ENCODE measurements at places on chromosomes 2 and 18.

- DNase-seq = no peak
Measured at GRCh38 chr2:148615381-148615841, 29.1 kb upstream of the EPC2 start.

DNA sequence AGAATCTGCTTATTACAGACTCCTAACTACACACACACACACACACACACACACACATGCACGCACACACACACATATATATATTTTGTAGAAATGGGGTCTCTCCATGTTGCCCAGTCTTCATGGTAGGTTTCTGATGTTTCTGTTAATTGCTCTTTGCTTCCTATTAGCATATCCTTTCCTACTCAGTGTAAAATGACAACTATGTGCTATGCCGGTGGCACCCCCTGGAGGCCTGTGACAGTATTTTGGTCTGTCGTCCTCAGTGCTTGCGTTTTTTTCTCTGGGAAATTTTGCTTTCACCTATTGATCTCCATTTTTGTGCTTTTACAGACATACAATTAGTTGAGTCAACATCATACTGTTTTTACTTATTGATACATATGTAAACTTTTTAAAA is 322.1 kb downstream of the LRRTM1 start:
- DNase-seq = no peak

DNA sequence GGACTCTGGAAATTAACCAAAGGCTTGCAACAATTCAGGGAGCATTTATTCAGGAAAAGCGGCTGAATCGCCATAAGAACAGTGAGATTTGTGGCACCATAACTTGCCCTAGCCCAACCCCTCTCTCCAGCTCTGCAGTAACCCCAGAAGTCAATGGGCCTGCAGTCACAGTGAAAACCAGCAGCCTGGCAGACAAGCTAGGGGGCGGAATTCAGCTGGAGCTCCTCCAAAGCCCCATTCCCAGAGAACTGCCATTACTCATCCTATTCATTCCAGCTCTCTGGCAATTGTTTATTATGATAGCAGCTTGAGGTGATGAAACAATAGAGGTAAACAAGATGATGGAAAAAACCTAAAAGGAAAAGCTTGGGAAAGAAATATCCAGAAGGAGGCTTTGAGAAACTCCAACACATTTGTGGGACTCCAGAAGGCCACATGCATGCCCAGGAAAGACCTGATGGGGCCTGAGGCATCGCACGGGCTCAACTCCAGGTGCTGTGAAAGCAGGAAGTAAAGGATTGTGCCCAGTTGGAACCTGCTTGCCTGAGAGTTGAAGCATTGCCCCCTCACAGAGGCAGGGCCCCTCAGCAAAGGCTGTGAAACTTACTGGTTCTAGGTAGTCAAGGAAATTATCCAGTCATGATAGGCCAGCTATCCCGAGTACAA is 126.7 kb downstream of the TWIST2 start:
- no peak for DNase-seq

- DNase-seq = no peak
Measured at GRCh38 chr18:72612894-72613533, 68.9 kb upstream of the CBLN2 start.

DNA sequence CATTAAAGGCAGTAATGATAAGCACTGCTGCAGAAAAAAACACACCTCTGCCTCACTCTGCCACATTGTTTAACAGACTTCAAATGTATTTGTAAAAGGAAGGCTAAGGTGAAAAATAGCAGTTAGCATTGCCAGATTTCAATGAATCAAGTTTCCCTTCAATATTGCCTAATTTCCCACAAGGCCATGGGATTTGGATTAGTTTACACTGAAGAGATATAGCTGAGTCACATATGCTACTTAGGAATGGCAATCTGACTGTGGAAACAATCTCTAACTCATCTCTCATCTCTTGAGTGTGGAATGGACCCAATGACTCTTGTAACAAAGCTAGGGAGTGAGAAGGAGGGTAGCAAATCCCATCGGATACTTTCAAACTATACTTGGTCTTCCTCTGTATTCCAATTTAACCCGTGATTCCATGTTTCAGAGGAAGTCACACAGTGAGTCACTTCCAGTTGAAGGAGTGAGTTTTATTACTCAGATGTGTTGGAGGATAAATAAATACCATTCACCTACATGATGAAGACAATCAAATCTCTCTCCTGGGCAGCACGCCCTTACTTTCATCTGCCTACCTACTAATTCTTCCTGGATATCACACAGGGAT is 5.1 kb downstream of the B4GALT6 start:
- DNase-seq = no peak

DNA sequence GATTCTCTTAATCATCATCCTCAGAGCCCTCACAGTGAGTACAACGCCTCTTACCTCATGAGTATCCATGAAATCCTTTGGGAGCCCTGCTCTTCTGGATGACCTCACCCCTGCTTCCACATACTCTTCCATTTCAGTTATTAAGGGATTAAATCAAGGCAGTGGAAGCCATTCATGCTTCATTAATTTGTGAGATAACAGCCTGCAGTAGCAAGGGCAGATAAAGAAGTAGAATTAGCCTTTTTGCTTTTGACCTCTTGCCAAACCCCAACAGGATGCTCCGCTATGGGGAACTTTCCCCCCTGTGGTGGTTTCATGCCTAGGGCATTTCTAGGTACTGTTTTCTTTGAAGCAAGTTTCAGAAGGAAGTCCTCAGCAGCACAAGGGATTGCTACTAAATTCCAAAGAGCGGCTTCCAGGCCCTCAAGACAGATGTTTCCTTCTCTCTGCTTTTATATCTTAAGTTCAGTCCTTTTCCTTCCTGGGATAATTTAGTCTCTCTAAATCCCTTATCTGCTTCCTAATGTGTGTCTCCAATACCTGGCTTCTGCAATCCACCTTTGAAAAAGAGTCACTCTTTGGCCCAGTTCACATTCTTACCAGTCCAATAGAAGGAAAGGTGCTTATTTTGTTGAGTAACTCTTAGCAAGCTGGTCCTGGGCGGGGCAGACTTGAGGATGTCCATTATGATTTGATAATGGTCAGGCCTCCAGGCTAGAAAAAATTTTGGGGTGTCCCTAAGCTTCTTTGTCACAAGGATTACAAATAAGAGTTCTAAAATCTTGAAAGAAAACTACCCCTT is 76.9 kb downstream of the MYO1B start:
- peak; percentile 35 for DNase-seq

DNA sequence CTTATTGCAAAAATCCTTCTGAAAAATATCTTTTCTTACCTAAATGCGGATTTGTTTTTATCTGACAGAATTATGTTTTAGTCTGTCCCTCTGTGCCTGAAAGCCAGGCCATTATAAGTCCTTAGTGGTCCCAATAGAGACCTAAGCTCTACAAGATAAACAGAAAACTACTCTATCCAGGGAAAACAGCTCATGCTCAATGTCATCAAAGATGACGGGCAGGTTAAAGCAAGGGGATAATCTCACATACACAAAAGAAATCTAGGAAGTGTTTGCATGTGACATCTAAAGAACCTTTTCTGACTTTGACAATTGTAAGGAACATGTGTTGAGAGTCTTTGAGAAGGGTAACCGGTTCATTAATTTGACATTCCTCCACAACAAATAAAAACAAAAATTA is 741.1 kb upstream of the ID2 start:
- DNase-seq = no peak

DNA sequence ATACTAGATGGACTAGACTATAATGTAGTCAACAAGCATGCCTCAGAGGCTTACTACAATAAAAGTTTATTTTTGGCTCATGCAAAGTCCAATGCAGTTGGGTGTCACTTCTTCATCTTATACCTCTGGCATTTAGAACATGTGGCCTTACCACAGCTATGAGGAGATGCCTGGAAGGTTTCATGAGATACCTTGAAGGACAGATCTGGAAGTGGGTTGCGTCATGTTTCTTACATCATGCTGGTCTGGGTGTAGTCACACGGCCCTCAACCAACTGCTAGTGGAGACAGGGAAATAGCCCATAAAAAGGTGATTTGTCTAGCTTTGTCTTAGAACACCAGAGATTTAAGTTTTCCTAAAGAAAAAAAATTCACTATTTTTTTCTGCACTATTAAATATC is 91.7 kb upstream of the MMADHC start:
- no peak for DNase-seq

DNA sequence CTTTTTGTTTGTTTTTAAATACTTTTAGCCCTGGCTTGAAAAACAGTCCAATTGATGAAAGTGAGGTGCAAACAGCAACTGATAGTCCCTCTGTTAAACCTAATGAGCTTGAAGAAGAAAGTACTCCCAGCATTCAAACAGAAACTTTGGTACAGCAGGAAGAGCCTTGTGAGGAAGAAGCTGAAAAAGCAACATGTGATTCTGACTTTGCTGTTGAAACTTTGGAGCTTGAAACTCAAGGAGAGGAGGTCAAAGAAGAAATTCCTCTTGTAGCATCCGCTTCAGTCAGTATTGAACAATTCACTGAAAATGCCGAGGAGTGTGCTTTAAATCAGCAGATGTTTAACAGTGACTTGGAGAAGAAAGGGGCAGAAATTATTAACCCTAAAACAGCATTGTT is 30.6 kb upstream of the DYSF start:
- no peak for DNase-seq

- no peak for DNase-seq
Measured at GRCh38 chr2:236861944-236862343, 223.7 kb upstream of the COPS8 start.

DNA sequence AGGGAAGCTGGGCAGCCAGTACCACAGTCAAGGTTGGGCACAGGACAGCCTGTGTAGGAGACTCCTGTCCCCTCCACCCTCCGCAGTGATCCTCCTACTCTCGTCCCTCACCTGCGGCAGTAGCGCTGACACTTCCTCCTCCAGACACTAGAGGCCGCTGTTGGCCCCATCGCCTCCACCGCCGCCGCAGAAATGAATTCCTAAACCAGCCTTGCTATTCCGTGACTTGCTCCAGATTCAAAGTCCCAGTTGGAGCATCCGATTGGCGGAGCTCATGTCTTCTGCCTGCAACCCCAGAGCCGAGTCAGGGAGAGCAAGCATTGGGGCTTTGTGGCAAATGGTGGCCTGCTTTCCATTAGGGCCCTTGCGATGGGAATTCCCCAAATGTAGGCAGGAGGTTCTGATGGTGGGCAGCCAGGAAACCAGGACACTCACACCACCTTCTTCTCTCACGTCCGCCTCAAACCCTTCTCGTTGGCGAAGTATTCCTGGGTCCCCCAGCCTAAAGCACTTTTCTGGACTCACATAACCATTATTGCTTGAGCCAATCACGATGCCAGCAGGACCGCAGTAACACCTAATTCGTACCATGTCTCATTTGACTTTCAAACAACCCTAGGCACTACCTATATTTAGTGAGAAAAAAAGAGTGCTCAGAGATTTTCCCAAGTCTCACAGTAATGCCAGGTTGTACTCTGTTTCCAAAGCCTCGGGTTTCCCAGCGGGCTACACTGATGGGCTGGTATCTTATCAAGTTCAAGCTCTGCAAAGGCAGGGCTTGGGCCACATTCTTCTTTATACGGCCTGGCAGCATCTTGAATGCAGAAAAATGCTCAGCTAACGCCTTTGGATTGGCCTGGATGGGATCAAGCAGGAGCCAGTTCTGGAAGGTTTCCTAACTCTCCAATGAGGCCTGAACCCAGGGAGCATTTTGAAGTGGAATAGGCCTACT is 1.2 kb upstream of the DNAJB2 start:
- DNase-seq = peak; percentile 81

GRCh38 chr2:26634636-26635230 is 6.4 kb downstream of the CIB4 start:
- DNase-seq = no peak

DNA sequence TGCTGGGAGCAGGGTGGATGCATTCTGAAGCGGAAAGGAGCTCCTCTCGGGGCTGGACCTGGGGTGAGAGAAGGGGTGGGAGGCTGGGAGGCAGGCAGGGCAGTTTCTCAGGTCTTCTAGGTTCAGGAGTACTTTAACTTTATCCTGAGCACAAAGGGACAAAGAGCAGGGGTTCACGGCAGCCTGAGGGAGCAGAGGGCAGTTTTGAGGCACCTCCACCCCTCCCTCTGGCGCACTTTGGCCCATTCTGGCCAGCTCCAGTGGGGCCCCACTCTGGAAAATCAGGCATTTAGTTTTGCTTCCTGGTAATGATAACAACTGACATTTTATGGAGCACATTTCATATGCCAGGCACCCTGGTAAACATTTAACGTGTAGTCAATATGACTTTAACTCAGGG is 14.3 kb downstream of the B3GNT7 start:
- peak; percentile 11 for DNase-seq

DNA sequence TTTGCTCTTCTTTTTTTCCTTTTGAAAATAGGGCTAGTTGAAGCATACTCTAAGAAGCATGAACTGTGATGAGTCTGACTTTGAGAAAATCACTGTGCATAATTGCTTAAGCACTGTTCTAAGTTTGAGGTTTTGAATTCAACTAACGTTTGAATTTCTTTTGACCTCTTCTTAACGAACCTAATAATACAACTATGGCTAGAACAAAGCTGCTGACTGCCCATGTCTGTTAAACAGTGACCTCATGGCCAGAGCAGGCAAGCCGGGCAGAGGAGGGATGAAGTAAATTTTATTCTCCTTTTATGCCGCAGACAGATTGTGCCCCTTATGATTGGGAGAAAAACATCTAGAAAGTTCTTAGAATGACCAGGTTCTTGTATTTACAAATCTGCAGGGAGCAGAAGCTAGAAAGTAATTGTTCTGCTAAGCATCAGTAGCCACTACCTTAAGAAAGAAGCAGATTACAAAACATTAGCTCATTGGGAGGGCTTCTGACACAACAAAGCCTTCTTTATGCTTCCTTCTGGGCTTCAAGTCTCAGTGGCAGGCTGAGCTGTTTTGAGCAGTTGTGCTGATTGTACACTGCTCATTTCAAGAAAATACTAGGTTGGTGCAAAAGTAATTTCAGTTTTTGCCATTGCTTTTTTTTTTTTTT is 97.8 kb upstream of the RASGRP3 start:
- DNase-seq = no peak

GRCh38 chr2:190357600-190357999 is 14.2 kb downstream of the INPP1 start:
- DNase-seq = no peak

- no peak for DNase-seq
Measured at GRCh38 chr2:187422282-187422681, 25.8 kb downstream of the CALCRL start.

- no peak for DNase-seq
Measured at GRCh38 chr2:86185517-86186212, 9.6 kb downstream of the IMMT start.

DNA sequence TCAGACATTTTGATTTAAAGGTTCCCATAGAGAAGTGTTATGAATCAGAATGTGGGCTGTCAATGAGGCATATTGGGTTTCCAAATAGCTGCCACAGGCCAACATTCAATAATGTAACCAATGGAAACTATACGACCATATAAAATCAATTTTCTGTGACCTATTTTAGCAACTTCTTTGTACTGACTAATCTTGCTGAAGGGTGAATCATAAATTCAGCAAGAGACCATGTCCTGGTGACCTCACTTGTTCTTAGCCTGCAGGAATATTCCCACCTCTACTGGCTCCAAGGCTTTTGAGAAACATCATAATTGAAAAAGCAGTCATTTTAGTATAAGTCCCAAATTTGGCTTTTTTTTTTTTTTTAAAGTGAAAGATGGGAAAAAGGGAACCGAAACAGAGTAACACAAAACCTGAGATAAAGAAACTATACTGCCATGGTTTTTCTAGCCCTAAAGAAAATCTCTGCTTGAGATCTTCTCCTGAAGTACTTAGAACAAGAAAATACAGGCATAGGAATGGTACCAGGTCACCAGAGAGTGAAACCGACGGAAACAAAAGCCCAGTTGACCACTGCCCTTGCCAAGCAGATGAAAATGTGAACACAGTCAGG is 32.1 kb downstream of the PLEKHM3 start:
- no peak for DNase-seq

- no peak for DNase-seq
Measured at GRCh38 chr2:170170281-170171040, 7.5 kb upstream of the MYO3B start.

GRCh38 chr18:77223653-77224052 is 26.0 kb upstream of the GALR1 start:
- DNase-seq = no peak
